Endodermal cell (in vitro differentiated cells): ENCODE measurements at places on chromosomes 7 and 10. TPM values are rescaled to one million over a fixed set of nuclear protein-coding genes. Genes with fewer than 3 reads are reported as not detected.
A peak's percentile ranks its signal among the peaks of the same experiment; 100 is the strongest.

The VWA2 gene
- 1.6 and 1.7 TPM in 2 replicates for total RNA-seq

The COL28A1 gene
- 0.36 to 0.49 TPM (median 0.44 TPM) in 3 replicates for total RNA-seq

GRCh38 chr10:6770846-6771245 lies 190.8 kb upstream of the PRKCQ start:
- DNase-seq: no peak

- no peak for DNase-seq
Measured at GRCh38 chr10:70982443-70982842, 94.1 kb upstream of the PCBD1 start.

DNA sequence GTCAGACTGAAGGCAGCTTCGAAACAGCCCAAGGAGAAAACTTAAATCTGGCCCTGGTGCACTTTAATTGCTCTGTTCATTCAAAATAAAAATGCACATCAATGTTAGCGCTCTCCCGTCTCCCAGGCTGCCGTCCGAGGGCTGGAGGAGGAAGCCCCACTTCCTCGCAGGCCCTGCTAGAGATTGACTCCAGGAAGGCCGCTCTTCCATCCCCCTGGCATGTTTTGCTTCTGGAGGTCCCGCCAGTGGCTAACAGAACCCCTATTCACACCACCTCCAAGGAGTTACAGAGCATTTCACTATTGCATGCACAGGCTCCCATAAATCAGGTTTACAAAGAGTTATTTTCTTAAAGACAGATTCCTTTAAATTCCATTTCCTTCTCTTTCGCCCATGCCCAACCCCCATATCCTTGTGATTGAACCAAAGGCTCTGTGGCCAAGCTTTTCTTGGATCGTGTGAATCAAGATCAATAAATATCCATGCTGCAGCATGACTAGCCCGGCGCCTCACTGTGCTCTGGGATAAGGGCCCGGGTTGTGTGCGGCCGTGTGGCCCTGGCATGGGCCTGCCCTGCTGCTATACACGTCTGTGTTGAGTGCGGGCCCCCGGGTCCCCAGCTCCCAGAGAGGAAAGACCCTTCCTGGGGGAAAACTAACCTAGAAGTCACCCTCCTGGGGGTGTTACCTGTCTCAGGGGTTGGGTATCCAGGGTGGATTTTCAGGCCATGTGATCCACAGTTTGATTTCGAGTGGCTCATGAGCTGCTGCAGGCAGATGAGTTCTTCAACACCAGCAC lies 118.7 kb upstream of the GDF10 start:
- peak; percentile 44 for DNase-seq

DNA sequence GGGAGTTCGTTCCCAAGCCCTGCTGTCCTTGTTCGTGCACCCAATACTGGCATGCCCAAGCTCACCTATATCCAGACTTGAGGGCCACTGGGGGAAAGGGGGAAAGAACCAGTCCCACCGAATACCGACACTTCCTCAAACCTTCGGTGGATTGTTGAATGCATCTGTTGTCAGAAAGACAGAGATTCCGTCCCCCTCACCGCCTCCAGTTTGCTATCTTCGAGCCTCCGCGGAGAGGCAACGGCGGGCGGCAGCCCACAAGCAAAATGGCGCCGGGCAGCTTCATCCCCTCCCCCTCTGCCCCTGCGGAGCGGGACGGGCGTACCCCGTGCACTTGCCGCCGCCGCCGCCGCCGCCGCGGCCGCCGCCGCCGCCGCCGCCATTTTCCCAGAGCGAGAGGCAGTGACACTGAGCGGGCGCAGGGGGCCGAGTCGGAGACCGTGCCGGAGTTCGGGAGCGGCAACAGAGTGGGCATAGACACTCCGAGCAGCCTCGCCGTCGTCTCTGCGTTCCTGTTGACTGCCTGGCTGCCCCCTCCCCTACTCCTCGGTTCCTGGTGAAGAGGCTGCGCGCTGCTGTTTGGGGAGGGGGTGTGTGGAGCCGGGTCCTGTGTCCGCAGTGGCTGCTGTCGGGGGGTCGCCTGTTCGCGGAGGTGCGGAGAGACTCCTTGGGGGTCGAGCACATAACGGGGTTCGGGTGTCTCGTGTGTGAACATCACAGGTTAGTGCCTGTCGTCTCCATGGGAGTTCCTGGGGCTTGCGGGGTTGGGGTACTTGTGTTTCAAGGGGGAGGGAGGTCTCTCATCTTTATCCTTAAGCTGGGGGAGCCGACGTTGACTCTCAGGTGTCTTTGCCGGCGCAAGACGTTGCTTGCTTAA lies at the start of gene KMT2E:
KMT2E (plus strand) TSS at position 390 of the 877 bp plus-strand sequence. CDS start 26,748 bp downstream, outside the sequence.
- DNase-seq: peak; percentile 97

The TMEM236 gene
- total RNA-seq: 0.04 and 0.07 TPM in 2 replicates

DNA sequence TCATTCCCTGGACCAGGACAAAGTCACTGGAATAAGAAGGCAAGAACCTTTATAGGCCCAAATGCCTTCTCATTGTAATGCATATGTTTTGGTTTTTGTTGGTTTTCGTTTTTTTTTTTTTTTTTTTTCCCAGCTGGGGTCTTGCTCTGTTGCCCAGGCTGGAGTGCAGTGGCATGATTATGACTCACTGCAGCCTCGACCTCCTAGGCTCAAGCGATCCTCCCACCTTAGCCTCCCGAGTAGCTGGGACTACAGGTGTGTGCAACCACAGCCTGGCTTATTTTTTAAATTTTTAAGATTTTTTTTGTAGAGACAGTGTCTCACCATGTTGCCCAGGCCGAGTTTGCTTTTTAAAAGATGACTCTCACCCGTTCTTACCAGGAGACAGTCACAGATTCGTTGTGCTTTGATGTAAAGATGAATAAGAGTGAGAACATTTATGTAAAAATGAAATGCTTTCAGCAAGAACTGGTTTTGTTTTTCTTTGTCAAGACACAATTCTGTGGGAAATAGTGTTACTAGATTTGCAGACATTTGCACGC lies 7.6 kb downstream of the IQCE start:
- no peak for DNase-seq

GRCh38 chr7:129742256-129742655 lies 130.7 kb downstream of the NRF1 start:
- DNase-seq: no peak

DNA sequence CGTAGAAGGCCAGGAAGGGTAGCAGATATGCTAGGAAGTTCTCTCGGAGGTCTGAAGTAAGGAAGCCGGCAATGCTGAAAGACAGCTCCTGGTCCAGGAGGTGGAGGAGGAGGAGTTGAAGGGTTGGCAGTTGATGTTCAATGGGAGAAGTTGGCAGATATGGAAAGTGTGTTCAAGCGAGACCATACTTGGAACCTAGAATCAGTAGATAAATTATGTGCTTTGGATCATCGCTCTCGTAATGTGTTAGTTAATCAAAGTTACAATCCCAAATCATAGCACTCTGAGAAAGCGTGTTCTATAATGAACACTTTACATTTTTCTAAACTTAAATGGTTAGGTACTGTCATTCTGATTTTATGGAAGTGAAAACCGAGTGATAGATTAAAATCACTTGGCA lies 152.9 kb downstream of the CELF2 start:
- no peak for DNase-seq

DNA sequence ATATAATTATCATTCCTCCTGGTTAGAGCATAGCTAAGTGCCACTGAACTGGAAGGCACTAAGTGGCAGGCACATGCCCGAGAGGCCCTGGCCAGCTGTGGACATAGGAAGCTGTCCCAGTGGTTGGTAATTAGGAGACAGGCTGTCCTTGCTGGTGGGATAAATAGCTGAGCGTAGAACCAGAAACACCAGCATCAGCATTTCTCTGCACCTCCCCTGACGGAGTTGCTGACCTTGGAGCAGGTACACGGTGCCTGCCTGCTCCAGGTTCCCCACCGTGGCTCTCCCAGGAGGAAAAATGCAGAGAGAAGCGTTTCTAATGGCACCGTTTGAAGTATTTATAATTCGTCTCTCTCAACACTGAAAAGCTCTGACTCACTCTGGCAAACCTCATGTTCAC lies 5.6 kb upstream of the ABLIM1 start:
- peak; percentile 72 for DNase-seq

DNA sequence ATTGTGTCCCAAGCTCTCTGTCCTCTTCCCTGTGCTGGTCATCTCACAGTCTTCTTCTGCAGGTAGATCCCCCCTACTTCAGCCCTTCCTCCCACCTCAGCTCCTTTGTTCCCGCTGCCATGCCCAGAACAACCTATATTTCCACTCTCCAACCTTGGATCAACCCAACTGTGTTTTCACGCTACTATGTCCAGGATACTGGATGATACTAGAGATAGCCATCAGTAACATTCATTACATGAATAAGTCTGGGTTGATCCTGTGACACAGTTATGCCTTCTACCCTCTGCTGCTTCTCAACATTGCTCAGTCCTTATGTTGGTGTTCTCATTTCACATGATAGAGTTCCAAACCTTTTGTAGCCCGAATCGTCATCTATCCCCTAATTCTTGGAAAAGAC lies 286.4 kb downstream of the ZEB1 start:
- DNase-seq: no peak

GRCh38 chr10:11146402-11147171 lies 128.9 kb downstream of the CELF2 start:
- no peak for DNase-seq

DNA sequence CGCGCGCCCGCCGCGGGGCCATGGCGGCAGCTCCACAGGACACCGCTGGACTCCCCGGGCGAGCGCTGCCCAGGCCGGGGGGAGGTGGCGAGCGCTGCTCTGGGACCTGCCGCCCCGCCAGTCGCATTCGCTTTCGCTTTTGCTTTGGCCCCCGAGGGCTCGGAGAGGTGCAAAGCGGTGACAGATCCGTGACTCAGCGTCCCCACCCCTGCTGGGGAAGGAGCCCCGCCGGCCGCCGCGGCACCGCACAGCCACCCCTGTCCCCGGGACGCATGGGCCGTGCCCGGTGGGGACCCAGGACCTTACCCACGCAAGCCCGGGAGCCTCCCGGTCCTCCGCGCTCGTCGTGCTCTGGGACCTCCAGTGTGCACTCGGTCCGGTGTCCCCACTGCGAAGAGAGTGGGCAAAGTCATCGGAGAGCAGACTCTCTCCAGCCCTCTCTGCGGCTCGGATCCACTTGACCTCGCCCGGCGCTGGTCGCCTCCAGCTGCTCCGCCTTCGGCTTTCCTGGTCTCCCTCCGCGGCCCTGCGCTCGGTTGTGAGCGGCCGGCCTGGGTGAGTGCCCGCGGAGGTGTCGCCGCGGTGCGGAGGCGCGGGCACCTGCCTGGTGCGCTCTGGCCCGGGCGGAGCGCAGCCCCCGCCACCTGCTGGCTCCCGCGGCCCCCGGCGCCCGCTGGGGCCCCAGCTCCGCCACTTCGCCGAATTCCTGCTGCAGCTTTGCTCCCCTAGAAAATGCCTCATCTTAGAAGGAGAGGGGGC lies at the start of gene IL15RA:
IL15RA (minus strand) TSS at position 73 of the 759 bp plus-strand sequence; CDS start at position 22, 51 bp downstream.
- peak; percentile 90 for DNase-seq

- no peak for DNase-seq
Measured at GRCh38 chr7:35777121-35777520, 23.7 kb upstream of the SEPTIN7 start.

- no peak for DNase-seq
Measured at GRCh38 chr7:68971634-68972340, 626.5 kb upstream of the AUTS2 start.

GRCh38 chr7:23298141-23298881 lies 828 bp upstream of the MALSU1 start:
- DNase-seq: peak; percentile 52

GRCh38 chr7:51090411-51090810 lies 226.2 kb downstream of the COBL start:
- DNase-seq: no peak

The TEX47 gene
- total RNA-seq: not detected in 3 replicates

GRCh38 chr7:24290004-24290641 lies 6.1 kb downstream of the NPY start:
- DNase-seq: peak; percentile 81
